ENCODE measurements at places on chromosomes 12 and 14.

DNA sequence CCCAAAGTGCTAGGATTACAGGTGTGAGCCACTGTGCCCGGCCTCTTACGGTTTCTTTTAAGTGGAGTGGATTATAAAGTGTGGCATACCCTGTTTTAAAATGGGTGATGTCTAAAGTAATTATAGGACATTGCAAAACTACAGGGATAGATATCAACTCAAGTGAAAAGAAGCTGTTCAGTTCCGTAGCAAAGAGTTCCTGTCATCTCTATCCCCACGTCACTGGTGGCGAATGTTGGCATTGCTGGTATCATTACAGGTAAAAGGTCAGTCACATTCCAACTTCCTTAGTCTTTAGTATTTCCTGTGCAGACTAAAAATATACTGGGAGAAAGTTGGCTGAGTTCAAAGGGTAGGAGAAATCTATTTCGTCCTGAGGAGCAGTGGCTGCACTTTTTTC is 95.6 kb upstream of the SLC38A2 start:
- DNase-seq: no peak

DNA sequence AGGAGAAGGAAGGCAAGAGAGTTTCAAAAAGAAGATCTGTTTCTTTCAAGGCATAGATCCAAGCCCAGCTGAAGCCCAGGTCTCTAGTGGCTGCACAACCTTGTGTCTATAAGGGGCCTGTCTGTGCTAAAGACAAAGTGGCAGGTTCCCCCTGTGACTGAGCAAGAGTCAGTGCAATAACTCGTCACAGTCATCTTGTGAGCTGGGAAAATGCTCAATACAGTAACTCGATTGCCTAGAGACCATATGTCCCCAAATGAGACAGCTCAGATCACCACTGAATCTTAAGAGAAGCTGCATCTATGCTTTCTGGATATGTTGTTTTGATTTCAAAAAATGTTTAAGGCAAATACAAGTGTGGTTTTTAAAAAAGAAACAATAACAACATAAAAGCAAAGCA is 24.2 kb downstream of the ST8SIA1 start:
- DNase-seq: no peak

DNA sequence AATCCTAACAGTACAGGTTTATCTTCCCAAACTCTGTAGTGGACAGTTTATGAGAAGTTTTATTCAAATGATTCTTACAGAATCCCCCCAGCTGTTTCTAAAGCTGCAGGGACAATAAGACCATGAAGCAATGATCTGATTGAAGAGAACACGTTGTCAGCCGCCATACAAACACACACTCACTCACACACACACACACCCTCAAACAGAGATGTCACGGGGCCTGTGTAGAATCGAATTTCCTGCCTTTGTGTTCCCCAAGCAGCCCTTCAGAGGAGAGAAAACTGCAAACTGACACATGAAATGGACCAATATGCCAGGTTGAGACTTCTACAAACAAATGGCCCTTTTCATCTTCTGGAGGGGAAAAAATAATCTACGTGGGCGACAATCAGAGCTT is 80.5 kb upstream of the TBX3 start:
- DNase-seq: no peak

- no peak for DNase-seq
Measured at GRCh38 chr12:4584896-4585295, 22.9 kb downstream of the DYRK4 start.

GRCh38 chr14:21395450-21395849 is 11.6 kb upstream of the SUPT16H start:
- no peak for DNase-seq

- no peak for DNase-seq
Measured at GRCh38 chr14:91417983-91418386, 365 bp upstream of the CCDC88C start.

DNA sequence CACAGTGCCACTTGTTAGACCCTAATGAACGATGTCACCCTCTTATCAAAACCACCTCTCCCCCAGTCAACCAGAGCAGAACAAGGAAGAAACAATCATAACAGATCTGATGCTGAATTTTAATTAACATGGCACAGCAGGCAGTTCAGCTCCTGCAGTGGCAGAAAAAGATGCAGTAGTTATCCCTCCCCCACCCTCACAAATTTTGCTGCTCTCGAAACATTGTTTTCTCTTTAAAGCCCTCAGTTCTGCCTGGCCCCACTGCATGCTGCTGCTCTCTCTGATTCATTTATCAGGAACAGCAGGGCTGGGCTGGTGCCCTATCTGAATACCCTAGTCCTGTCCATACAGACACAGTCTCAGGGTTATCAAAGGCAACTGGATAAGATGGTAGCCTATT is 12.2 kb downstream of the CCDC175 start:
- DNase-seq: no peak

- no peak for DNase-seq
Measured at GRCh38 chr12:97800561-97800960, 338.0 kb downstream of the RMST start.

DNA sequence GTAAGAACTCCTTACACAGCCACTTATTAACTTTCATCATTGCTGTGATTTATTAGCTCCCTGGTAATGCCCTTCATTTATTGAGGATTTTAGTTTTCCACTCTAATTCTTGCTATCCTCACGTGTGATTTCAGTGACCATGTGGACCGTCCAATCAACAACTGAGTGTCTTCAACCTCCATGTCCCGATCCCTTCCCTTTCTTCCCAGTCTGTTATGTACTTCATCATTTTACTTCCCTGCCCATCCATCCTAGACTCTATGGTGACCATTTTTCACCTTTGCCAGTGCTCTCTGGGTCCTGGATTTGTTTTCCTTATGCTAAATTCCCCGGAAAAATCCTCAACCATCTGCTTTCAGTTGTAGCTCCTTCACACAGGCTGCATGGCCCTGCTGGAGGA is 111.0 kb downstream of the MSRB3 start:
- no peak for DNase-seq

GRCh38 chr12:8078398-8078797 is 3.7 kb upstream of the NECAP1 start:
- DNase-seq: no peak

GRCh38 chr12:103348935-103349334 is 146.8 kb downstream of the C12orf42 start:
- DNase-seq: no peak

DNA sequence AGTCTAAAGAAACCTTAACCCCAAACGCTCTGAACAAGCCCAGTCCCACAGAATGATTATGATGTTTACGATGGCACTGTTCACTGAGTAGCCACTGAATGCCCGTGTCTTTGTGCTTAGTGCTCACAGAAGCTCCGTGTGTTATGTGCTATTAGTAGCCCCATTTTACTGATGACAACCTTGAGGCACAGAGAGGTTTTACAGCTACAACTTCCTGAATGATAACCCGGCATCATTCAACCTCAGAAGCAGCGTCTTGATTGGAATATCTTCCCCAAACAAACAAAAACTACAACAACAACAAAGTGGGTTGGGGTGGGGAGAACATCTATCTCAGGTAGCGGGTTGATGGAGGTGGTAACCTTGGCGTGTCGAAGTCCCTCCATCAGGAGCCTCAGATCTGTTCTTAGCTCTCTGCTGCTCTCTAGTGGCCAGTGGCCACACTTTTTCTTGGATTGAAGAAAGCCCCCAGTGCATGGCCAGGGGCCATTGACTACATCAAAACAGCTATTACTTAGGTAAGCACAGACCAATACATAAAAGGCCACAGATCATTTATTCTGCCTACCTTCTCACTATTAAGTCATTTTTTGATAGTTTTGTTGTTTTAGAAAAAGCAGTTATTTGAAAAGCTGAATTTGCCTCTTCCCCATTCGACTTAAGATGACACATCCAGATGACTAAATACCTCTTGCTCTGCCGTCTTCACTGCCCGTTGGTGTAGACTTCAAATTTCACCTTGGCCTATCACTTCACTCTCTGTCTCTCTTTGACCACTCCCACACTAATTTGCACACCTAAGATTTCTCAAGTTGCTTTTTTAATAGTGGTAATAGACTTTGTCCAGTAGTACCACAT is 376.9 kb downstream of the GALC start:
- DNase-seq: peak; percentile 3

DNA sequence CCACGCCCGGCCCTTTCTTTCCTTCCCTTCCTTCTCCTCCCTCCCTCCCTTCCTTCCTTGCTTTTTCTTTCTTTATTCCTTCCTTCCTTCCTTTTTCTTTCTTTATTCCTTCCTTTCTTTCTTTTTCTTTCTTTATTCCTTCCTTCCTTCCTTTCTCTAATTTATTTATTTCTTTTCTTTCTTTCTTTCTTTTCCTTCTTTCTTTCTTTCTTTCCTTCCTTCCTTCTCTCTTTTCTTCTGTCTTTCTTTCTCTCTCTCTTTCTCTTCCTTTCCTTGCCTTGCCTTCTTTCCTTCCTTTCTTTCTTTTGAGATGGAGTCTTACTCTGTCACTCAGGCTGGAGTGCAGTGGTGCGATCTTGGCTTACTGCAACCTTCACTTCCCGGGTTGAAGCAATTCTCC is 15.9 kb downstream of the CCDC177 start:
- DNase-seq: no peak
